ENCODE measurements at places on chromosomes 3 and 15.

GRCh38 chr3:12141350-12141749 is 17.4 kb downstream of the TIMP4 start:
- no peak overlapping the region for H3K27ac ChIP-seq
- no peaks in the 10 kb centered on the region for H3K36me3 ChIP-seq
- peaks cover 11% of the 10 kb centered on the region for H3K4me1 ChIP-seq
- no peak for DNase-seq
- no peak overlapping the region for H3K4me3 ChIP-seq

DNA sequence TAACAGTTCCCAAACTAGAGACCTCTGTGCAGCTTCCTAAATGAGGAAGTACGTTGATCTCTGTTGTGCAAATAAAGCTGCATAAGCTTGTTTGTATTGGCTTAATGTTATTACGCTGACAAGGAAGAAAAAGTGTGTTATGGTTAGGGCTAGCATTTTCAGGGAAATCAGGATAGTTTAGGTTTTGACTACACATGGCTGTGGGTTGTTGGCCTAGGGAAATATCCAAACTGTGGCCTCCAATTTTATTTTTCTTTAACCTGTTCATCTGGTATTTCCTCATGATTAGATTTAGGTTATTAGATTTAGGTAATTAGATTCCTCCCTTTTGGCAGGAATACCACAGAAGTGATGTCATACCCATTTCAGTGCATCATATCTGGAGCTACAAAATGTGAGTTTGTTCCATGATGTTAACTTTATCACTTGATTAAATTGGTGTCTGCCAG is 8.7 kb upstream of the MCCC1 start:
- no peaks in the 10 kb centered on the region for H3K4me1 ChIP-seq
- H3K4me3 ChIP-seq, result no peak overlapping the region
- no peaks in the 10 kb centered on the region for H3K36me3 ChIP-seq
- DNase-seq, result no peak
- no peak overlapping the region for H3K27ac ChIP-seq

DNA sequence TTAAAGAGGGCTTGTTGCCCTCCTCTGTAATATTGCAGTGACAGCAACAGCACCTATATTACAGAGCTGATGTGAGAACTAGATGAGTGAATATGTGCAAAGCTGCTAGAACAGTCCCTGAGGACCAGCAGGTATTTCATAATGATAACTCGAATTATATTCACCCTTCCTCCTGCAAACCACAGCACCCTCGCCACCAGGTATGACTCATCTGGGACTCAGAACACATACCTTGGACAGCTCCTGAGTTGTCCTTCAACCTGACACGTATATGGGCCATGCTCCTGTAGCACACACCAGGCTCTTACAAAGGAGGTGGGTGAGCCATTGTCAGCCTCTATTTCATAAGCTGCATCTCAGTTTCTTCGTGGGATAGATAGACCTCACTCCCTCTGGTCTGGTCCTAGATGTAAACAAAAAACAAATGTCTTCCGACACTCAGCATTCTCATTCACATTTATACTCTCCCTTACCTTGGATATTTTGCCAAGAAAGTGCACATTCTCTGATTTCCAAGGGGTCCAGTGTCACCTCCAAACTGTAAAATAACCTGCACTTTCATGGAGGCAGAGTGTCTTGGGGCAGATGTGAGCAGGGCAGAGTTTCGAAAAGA is 124.5 kb downstream of the TLE3 start:
- H3K27me3 ChIP-seq, result no peaks in the 10 kb centered on the region
- H3K36me3 ChIP-seq, result no peaks in the 10 kb centered on the region
- DNase-seq, result no peak
- H3K4me3 ChIP-seq, result no peak overlapping the region
- H3K4me1 ChIP-seq, result no peaks in the 10 kb centered on the region
- no peak overlapping the region for H3K27ac ChIP-seq

DNA sequence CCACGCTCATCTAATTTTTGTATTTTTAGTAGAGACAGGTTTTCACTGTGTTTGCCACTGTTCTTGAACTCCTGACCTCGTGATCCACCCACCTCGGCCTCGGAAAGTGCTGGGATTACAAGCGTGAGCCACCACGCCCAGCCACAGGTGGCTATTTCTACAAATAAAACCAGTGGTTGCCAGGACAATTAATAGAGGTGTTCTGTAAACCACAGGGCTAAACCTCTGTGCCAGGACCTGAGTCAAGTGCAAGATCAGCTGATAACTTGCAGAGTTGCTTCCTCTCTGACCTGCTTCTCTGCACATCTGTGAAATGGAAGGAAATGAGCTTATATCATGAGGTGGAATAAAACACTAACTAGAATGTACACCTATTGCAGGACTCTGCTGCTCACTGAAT is 72.8 kb downstream of the CD200R1L start:
- DNase-seq, result peak; percentile 40
- H3K36me3 ChIP-seq, result no peaks in the 10 kb centered on the region
- H3K4me1 ChIP-seq, result 0 out of 2 replicates have a peak, but pooled peaks cover 5% of the 10 kb centered on the region
- no peak overlapping the region for H3K4me3 ChIP-seq

DNA sequence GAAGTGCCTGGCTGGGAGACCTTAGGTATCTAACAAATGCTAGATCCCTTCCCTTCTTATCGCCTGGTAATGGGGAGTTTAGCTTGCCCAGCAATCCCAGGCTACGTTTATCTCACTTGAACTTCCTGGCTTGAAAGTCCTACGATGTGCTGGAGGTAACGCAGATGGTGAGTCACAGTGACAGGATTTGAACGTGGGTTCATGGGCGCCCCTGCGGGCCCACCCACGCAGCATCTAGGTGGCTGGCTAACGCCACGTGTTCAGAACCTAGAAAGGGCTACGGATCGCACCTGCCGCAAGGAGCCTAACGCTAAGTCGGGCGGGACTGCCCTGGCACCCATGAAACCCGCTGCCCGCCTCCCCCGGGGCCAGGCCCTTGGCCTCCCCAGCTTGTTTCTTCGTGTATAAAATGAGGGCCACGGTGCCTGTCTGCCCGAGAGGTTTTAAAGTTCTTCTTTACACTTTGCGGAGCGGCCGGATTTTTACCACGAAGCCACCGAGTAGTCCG is 600 bp upstream of the USP3 start:
- H3K4me1 ChIP-seq, result peaks cover 34% of the 10 kb centered on the region
- no peaks in the 10 kb centered on the region for H3K36me3 ChIP-seq
- no peaks in the 10 kb centered on the region for H3K27me3 ChIP-seq
- peak overlapping the region; percentile 76 for H3K4me3 ChIP-seq
- DNase-seq, result no peak

DNA sequence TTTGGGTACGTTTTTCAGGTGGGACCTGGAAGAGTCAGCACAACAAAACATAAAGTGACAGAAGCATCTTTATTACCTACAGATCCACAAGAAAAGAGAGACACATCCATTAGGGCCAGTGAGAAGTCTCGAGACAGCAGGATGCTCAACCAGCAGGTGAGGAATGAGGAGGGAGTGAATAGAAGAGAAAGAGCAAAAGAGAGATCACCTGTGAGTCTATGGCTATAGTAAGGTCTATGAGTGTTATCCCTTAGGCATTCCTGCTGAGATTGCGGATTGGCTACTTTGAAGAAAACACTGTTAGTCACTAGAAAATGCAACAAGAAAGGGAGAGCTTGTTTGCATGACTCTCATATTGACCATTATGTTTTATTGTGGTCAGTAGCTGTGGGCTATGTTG is 1556.2 kb upstream of the GBE1 start:
- H3K36me3 ChIP-seq, result no peaks in the 10 kb centered on the region
- H3K27me3 ChIP-seq, result no peaks in the 10 kb centered on the region
- H3K27ac ChIP-seq, result no peak overlapping the region
- no peaks in the 10 kb centered on the region for H3K4me1 ChIP-seq

- H3K27me3 ChIP-seq, result no peaks in the 10 kb centered on the region
- no peaks in the 10 kb centered on the region for H3K36me3 ChIP-seq
- no peak overlapping the region for H3K4me3 ChIP-seq
- peak overlapping the region; percentile 79 for H3K27ac ChIP-seq
Measured at GRCh38 chr15:90259524-90259923, 5.9 kb upstream of the NGRN start.

GRCh38 chr15:80404761-80405553 is 775 bp downstream of the ARNT2 start:
- H3K4me1 ChIP-seq, result peaks cover 4% of the 10 kb centered on the region
- H3K27ac ChIP-seq, result no peak overlapping the region
- no peaks in the 10 kb centered on the region for H3K36me3 ChIP-seq
- DNase-seq, result no peak
- H3K4me3 ChIP-seq, result no peak overlapping the region
- peaks cover 6% of the 10 kb centered on the region for H3K27me3 ChIP-seq

- no peaks in the 10 kb centered on the region for H3K27me3 ChIP-seq
- H3K4me1 ChIP-seq, result no peaks in the 10 kb centered on the region
- peaks cover 20% of the 10 kb centered on the region for H3K36me3 ChIP-seq
- no peak for DNase-seq
- H3K4me3 ChIP-seq, result no peak overlapping the region
Measured at GRCh38 chr3:105533960-105534359, 167.3 kb downstream of the ALCAM start.

GRCh38 chr15:90915808-90916440 is 12.8 kb downstream of the MAN2A2 start:
- H3K27ac ChIP-seq, result no peak overlapping the region
- H3K4me3 ChIP-seq, result no peak overlapping the region
- peaks cover 33% of the 10 kb centered on the region for H3K36me3 ChIP-seq
- H3K4me1 ChIP-seq, result no peaks in the 10 kb centered on the region
- no peak for DNase-seq

- no peaks in the 10 kb centered on the region for H3K4me1 ChIP-seq
- no peak overlapping the region for H3K27ac ChIP-seq
- H3K4me3 ChIP-seq, result no peak overlapping the region
- no peak for DNase-seq
- no peaks in the 10 kb centered on the region for H3K27me3 ChIP-seq
Measured at GRCh38 chr3:55416331-55416821, 70.7 kb downstream of the WNT5A start.

GRCh38 chr15:53246404-53246803 is 456.3 kb upstream of the ONECUT1 start:
- H3K4me3 ChIP-seq, result no peak overlapping the region
- no peak overlapping the region for H3K27ac ChIP-seq
- H3K36me3 ChIP-seq, result no peaks in the 10 kb centered on the region
- DNase-seq, result no peak
- H3K27me3 ChIP-seq, result no peaks in the 10 kb centered on the region
- H3K4me1 ChIP-seq, result no peaks in the 10 kb centered on the region

GRCh38 chr15:83682476-83683088 is 28.7 kb downstream of the ADAMTSL3 start:
- no peaks in the 10 kb centered on the region for H3K36me3 ChIP-seq
- H3K27me3 ChIP-seq, result no peaks in the 10 kb centered on the region
- no peaks in the 10 kb centered on the region for H3K4me1 ChIP-seq
- no peak for DNase-seq
- H3K27ac ChIP-seq, result no peak overlapping the region

GRCh38 chr3:9147215-9147895 is 102.1 kb downstream of the SRGAP3 start:
- H3K27ac ChIP-seq, result no peak overlapping the region
- no peaks in the 10 kb centered on the region for H3K36me3 ChIP-seq
- no peaks in the 10 kb centered on the region for H3K27me3 ChIP-seq
- H3K4me3 ChIP-seq, result no peak overlapping the region
- DNase-seq, result no peak

- H3K27ac ChIP-seq, result no peak overlapping the region
- DNase-seq, result no peak
- H3K4me3 ChIP-seq, result no peak overlapping the region
- H3K4me1 ChIP-seq, result no peaks in the 10 kb centered on the region
Measured at GRCh38 chr3:120419797-120420196, 31.0 kb downstream of the FSTL1 start.

GRCh38 chr15:83998486-83998885 is 237.1 kb upstream of the GOLGA6L4 start:
- no peaks in the 10 kb centered on the region for H3K27me3 ChIP-seq
- peaks cover under 1% of the 10 kb centered on the region for H3K4me1 ChIP-seq
- H3K36me3 ChIP-seq, result no peaks in the 10 kb centered on the region
- no peak overlapping the region for H3K27ac ChIP-seq

DNA sequence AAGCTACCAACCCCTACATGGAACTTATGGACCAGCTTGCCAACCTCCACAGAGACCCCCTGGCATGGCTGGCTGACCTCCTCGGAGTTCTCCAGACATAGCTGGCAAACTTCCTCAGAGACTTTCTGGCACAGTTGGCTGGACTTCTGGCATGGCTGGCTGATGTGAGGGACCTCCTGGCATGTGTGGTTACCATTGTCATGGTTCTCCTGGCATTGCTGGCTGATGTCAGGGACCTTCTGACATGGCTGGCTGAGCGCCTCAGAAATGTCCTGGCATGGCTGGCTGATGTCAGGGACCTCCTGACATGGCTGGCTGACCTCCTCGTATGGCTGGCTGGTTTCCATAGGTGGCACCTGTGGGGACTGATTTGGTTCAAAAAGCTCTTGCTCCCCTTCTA is 17.5 kb downstream of the MAP1A start:
- no peak for DNase-seq
- H3K36me3 ChIP-seq, result peaks cover 3% of the 10 kb centered on the region
- H3K4me3 ChIP-seq, result no peak overlapping the region

- DNase-seq, result no peak
- no peaks in the 10 kb centered on the region for H3K36me3 ChIP-seq
- H3K4me3 ChIP-seq, result no peak overlapping the region
- no peaks in the 10 kb centered on the region for H3K27me3 ChIP-seq
- H3K4me1 ChIP-seq, result no peaks in the 10 kb centered on the region
Measured at GRCh38 chr3:85228966-85229365, 270.2 kb downstream of the CADM2 start.

DNA sequence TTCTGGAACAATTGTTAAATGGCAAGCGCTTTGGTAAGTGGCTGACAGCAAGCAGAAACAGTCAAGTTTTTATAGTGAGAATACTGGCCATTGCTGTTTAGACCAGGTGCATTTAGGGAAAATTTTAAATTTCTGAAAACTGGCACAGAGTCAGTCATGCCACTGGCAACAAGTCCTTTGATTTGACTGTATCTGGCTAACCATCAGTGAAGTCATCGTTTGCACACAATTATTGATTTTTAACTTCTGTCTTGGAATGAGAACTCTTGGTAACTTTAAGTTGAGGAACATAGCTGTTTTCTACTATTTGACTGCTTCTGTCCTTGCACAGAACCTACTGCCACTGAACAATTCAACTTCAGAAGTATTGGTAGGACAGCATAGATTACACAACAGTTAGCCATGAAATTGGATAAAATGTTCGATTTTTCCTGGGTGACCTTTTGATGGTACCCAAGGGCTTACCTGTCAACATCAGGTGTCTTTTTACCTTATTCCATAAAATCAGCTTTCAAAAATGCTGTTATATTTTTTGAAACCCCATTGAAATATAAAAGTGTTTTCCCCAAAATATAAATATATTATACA is 225.0 kb downstream of the PDZRN3 start:
- no peaks in the 10 kb centered on the region for H3K4me1 ChIP-seq
- H3K4me3 ChIP-seq, result no peak overlapping the region
- H3K27me3 ChIP-seq, result no peaks in the 10 kb centered on the region

GRCh38 chr3:138328341-138328740 is 1.3 kb downstream of the NME9 start:
- no peak overlapping the region for H3K27ac ChIP-seq
- peaks cover 2% of the 10 kb centered on the region for H3K27me3 ChIP-seq
- DNase-seq, result no peak
- no peaks in the 10 kb centered on the region for H3K36me3 ChIP-seq

- no peak overlapping the region for H3K27ac ChIP-seq
- no peaks in the 10 kb centered on the region for H3K27me3 ChIP-seq
- no peaks in the 10 kb centered on the region for H3K4me1 ChIP-seq
Measured at GRCh38 chr3:13703071-13703470, 154.1 kb downstream of the FBLN2 start.

GRCh38 chr3:105401691-105402149 is 35.0 kb downstream of the ALCAM start:
- no peak overlapping the region for H3K27ac ChIP-seq
- no peaks in the 10 kb centered on the region for H3K36me3 ChIP-seq
- H3K27me3 ChIP-seq, result no peaks in the 10 kb centered on the region
- no peaks in the 10 kb centered on the region for H3K4me1 ChIP-seq
